ENCODE measurements at places on chromosomes 4 and X. TPM values are rescaled to one million over a fixed set of nuclear protein-coding genes. Genes with fewer than 3 reads are reported as not detected.

DACH2 gene
- total RNA-seq: under 0.01 TPM

PDZD4 gene
- 0.50 TPM for total RNA-seq

PNMA5 gene
- not detected for total RNA-seq

SHROOM2 gene
- 13.3 TPM for total RNA-seq

ETDB gene
- total RNA-seq: not detected

KIAA1210 gene
- not detected for total RNA-seq

All from bronchus fibroblast of lung (primary cell).